Activated CD4-positive, alpha-beta T cell treated with anti-CD3 and anti-CD28 coated beads for 48 hours (primary cell): ENCODE measurements at places on chromosomes 7 and 10.

- no peak for DNase-seq
Observed at GRCh38 chr10:9163699-9164098, 1109.2 kb downstream of the GATA3 start.

- no peak for DNase-seq
Observed at GRCh38 chr10:14781763-14782162, 7.1 kb upstream of the FAM107B start.

DNA sequence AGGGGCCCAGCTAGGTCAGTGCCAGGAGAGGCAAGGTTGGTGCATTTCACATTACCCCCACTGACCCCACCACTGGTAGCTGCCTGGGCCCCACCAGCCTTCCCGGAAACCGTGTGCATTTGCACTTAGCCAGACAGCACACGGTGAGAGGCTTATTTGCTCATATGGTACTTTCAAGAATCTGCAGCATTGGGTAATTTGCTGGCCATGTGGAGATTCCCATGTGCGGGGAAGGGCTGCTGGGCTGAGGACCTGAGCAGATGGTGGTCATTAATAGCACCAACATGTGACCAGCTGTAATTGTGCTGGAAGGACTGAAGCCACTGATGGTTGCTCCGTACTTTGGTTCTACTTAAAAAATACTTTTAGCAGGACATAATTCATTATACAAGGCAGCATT lies 323.8 kb downstream of the DPP6 start:
- no peak for DNase-seq

GRCh38 chr7:55094092-55094690 lies 75.4 kb downstream of the EGFR start:
- DNase-seq = no peak

DNA sequence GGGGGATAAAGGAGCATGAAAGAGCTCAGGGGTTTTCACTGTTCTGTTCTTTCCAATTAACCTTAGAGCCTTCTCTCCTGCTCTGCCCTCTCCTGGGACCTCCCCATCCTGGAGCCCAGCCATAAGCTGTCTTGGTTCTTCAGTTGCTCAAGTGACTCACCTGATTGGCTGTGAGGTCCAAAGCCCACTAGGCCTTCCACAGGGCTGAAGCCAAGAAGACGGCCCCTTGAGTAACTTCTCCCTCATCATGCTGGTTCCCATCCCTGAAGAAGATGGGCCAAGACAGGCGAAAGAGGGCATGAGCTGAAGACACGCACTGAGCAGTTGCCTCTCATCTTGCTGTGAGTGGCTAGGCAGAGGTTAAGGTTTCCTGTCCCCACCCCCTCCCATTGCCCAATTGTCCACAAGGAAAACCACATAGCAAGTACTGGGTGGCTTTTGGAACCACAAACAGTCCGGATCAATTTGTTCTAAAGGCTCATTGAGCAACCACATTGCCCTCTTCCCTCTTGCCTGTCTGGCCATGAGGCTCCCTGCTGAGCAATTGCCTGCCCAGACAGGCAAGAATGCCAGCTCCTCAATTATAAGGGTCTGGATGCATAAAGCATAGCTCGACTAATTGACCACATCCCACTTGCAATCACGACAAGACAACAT lies 43.9 kb upstream of the GPAM start:
- no peak for DNase-seq

GRCh38 chr7:142231716-142232115 lies 26.1 kb downstream of the PRSS58 start:
- DNase-seq = no peak
